ENCODE measurements at places on chromosomes 1 and 21.
A peak's percentile ranks its signal among the peaks of the same experiment; 100 is the strongest.

DNA sequence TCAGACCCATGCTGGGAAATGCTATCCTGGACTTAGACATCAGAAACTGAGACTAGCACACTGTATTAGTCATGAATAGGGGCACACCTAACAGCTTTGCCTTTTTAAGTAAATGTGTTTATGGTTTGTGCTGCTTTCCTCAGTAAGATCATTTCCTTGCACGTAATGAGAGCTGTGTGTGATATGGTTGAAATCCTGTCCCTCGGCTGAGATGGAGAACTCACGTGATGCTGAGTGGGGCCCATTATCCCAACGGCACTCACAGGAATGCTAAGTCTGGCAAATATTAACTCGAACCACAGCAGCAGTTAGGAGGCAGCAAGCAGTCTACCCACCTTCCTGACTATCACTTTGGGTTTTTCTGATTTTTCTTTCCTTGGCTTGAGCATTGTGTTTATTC is 38.2 kb downstream of the BCL9 start:
- no peak for DNase-seq

DNA sequence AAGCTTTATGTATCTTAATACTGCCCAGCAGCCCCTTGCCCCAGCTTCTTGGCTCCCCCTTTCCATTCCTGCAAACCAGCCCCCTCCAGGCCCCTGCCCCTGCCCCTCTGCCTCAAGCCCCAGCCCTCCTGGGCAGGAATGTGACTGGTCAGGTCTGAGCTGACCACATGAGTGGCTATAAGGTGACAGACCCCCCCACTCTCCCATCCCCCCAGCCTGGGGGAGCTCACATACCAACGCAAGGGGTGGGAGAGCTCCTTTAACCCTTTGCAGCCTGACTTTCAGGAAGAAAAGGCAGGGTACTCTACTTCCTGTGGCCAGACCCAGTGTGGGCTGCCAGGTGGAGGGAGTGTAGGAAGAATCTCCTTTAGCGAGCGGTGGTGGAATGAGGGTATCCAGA is 33.2 kb downstream of the AHDC1 start:
- DNase-seq: no peak

DNA sequence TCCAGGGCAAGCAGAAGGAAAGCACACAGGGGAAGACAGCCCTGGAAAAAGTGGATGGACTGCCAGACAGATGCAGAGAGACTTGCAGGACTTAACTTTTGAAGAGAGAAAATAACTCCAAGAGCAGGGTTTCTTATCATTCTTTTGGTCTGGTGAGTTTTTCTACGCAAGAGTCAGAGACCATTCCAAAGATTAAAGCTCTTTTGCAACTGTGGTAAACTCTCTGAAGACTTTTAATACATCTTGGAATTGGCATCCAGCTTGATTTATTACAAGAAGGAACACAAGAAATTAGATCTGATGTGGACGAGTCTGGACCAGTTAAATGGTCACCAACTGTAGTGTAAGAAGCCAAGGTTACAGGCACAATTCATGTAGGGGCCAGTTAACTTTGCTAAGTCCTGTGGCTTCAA is 153.4 kb downstream of the SIPA1L2 start:
- DNase-seq: no peak

GRCh38 chr1:230792691-230793462 is 45.7 kb downstream of the CAPN9 start:
- peak; percentile 17 for DNase-seq

GRCh38 chr1:50378770-50379169 is 44.5 kb downstream of the DMRTA2 start:
- no peak for DNase-seq

DNA sequence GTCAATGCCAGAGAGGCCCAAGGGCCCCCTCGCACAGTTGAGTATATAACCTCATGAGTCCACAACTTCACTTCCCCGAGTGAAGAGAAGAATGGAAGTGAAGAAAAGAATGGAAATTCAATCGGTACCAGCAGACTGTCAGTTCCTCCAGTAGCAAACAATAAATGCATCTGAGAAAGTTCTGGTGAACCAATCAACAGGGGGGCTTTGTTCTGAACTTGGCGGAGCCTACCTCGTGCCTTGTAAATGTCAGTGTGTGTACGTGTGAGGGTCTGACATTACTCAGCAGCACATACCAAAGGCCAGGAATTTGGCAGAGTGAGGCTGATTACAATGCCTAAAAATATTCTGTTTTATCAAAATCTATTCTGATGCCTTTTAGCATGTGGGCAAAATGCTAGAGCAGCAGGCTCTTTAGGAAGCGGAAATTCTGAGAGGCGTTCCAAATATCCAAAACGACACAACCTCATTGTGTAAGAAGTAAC is 238.5 kb downstream of the LTN1 start:
- DNase-seq: no peak

DNA sequence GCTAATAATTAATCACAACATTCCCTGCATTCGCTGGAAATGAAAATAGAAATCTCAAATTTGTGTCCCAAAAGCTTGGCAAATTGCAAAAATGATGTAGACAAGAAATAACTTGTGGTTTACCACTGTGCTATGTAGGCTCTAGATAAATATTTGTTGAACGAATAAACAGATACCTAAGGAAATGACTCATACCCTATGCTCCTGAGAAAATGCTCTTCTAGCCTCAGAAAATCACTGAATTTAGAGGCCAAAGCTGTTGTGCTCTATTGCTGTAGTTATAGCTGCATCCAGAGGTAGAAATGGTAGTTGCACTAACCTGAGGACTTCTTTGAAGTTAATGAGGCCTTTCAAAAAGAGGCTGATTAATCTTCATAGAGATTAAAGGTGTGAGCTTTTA is 142.0 kb upstream of the ZNHIT6 start:
- no peak for DNase-seq

GRCh38 chr1:118254491-118255425 is 69.7 kb upstream of the SPAG17 start:
- no peak for DNase-seq

GRCh38 chr1:81330521-81330920 is 470.2 kb upstream of the ADGRL2 start:
- DNase-seq: no peak

- DNase-seq: no peak
Measured at GRCh38 chr1:53140451-53140850, 2.0 kb downstream of the SLC1A7 start.

- no peak for DNase-seq
Measured at GRCh38 chr1:189597083-189597482, 880.6 kb downstream of the BRINP3 start.

DNA sequence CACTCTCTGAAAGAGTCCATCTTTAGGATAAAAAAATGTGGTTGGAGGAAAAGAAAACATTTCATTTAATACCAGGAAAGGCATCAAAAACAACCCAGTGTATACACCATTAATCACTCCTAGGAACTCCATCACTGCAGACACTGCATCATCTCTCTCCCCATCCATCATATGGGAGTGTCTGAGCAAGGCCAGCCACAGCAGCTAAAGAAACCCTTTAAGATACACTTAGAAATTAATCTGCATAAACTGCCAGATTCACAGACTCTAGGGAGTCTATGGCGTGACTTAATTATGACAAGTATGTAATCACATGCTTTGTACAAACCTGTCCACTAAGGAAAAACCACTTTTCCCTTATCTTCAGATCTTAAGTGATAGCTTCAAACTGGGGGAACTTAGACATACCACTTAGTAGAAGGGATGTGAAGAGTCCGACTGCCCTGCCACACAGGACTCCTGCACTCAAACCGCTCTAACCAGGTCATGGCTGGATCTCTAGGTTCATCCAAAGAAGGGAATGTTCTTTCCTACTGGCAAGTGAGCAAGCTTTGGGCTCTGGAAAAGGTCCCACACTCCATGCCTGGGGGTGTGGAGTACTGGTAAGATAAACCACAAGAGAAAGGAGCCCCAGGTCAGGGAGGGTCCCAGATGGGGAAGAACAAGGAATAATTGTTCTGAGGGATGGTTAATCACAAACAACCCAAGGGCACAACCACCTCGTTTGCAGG is 61.0 kb upstream of the C8B start:
- DNase-seq: no peak

- DNase-seq: peak; percentile 86
Measured at GRCh38 chr1:150561254-150561973, 12.2 kb downstream of the ADAMTSL4 start.

- DNase-seq: no peak
Measured at GRCh38 chr1:246669659-246670058, 54.5 kb upstream of the SCCPDH start.

GRCh38 chr1:243587823-243588560 is 262.1 kb downstream of the AKT3 start:
- no peak for DNase-seq

- no peak for DNase-seq
Measured at GRCh38 chr1:93888900-93889299, 9.9 kb upstream of the DNTTIP2 start.

DNA sequence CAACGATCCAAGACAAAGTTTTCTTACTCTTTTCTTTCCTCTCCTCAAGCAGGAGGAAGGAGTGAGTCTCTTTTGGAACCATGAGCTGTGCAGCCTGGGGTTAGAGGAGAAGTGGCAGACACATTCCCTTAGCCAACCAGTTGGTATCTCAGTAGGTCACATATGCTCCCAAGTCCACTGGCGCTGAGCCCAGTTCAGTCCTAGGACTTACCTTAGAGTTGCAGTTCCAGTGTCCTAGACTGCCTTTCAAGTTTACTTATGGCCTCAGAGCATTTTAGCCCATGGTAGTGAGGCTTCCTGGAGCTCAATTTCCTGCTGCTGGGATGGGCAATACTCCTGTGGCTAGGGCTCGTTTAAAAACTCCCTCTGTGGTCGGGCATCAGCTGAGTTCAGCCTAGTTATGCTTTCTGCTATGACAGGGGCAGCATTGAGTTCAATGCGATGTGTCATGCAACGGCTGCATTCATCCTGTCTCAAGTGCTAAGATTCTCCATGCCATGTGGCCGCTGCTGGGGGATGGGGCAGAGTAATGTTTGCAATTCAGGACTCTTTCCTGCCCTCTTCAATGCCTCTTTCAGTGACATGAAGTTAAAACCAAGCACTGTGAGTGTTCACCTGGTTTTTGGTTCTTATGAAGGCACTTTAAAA is 103.8 kb downstream of the LRRC7 start:
- no peak for DNase-seq

DNA sequence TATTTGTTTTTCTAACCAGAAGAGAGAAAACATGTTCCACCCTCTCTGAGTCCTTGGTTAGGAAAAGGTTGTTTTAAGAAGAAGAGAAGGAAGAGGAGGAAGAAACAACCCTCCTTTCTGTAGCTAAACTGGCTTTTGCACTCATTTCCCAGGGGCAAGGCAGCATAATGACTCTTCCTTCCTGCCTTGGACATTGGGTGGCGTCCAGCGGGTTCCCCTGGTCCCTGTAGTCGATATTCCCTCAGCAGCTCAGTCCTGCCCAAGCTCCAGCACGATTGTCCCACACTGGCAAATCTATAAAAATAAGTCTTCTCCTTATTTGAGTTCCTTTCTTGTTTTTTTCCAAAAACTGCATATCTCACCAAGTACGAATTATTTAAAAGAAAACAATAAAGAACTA is 81.2 kb downstream of the TEX35 start:
- no peak for DNase-seq

GRCh38 chr1:18452550-18452949 is 28.2 kb upstream of the KLHDC7A start:
- DNase-seq: peak; percentile 91

GRCh38 chr1:70987497-70987896 is 60.1 kb downstream of the PTGER3 start:
- no peak for DNase-seq

- no peak for DNase-seq
Measured at GRCh38 chr1:102640872-102641271, 467.4 kb downstream of the COL11A1 start.

- DNase-seq: no peak
Measured at GRCh38 chr1:207897188-207897587, 13.7 kb downstream of the CD34 start.

- DNase-seq: no peak
Measured at GRCh38 chr1:5718831-5719632, 273.2 kb downstream of the NPHP4 start.

DNA sequence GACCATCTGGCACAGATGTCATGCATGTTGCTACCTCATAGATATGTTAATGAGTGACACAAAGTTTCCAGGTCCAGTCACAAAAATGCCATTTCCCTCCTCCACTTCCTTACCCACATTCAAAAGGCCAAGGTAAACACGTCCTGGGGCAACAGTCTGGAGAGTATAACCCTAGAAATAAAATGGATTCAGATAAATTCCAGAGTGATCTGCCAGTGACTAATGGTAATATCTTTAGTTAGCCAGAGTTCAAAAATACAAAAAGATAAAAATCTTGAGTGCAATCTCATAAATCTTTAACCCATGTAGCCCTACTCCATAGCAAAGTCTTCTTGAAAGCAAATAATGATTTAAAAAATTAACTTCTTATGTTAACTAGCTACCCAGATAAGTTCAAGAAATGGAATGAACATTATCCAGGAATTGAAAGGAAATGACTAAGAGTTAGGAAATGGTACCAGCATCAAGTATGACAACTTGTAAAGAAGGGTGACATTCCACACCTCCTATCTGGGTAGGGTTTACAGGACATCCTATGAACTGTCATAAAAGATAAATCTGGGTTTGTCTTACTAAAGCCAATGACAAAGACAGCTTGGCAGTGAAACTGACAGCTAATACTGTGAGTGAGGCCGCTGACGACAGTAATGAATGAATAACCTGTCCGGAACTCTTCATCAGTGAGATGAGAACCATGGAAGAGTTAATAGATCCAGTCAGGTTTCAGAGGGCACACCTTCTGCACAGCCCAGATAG is 18.1 kb downstream of the RGS2 start:
- DNase-seq: no peak

DNA sequence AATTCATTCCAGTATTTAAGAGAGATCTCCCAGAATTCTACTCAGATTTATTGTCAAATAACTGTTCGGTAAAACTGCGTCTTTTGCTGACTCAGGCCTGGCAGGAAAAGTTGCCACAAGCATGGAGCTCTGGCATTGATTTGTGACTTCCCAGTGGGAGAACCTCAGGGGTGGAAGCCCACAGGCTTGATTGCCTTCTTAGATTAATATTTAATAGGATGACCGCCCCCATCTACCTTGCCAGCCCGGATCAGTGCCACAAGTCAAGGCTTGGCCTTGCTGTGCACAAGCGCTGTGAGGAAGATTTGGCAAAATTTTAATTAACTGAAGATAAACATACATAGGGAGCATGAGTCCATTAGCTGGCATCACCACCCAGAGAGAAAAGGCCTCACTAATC is 93.5 kb downstream of the LRIG2 start:
- DNase-seq: no peak

DNA sequence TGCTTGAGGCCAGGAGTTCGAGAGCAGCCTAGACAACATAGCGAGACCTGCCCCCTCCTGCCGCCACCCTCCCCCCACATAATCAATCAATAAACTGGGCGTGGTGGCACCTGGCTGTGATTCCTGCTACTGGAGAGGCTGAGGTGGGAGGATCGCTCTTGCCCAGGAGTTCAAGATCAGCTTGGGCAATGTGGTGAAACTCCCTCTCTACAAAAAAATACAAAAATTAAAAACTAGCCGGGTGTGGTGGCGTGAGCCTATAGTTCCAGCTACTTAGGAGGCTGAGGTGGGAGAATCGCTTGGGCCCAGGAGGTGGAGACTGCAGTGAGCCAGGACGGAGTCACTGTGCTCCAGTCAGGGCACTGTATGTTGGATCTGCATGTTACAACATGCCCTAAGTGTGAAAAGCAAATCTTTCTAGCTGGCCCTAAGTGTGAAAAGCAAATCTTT is 7.0 kb upstream of the MDM4 start:
- DNase-seq: no peak

GRCh38 chr1:98147280-98147679 is 226.4 kb upstream of the DPYD start:
- no peak for DNase-seq

GRCh38 chr21:42654179-42654912 is 925 bp downstream of the PDE9A start:
- DNase-seq: no peak

Data from K562 (cell line).